Activated T-cell treated with anti-CD3 and anti-CD28 coated beads for 4 hours (primary cell): ENCODE measurements at places on chromosomes 1 and 21.

DNA sequence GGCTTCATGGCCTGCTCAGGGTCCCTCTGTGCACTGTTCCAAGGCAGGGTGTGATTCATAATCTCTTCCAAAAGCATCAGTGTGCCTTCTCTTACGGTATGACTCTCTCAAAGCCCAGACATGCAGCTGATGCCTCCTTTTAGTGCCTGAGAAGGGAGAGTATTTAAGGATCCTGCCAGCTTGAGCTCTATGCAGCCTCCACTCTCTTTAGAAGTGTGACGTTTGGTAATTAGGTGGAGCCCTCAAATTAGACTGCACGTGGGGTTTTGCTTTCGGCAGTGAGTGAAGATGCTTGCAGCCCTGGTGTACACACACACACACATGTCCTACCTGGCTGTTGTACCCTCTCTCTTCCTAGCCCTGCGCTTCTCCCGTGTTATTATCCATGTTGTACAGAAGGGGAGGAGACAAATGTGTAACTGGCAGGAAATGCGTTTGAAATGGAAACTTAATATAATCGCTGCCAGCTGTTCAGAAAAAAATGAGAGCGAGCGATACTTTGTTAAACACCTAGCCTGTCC, 2.6 kb upstream of the C1orf174 start:
- DNase-seq: no peak

- no peak for DNase-seq
Observed at GRCh38 chr1:90313778-90314177, 318.9 kb downstream of the ZNF326 start.

GRCh38 chr1:116874733-116875249, 34.9 kb upstream of the PTGFRN start:
- DNase-seq: no peak

DNA sequence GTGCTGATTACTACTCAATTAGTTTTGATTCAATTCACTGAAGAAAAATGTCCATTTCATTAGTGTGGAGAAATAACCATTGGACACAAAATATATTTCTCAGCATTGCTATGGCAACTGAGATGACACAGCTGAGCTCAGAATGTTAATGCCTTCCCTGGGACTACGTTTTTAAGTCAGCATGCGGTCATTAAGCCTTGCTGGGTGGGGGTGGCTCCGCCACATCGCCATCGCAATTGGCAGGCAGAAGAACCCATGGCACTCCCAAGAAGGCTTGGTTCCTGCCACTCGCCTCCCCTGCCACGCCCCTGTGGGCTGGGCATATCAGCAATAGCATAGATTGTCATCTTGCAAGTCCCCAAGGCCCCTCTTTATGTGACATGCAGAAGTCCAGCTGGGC, 256.7 kb upstream of the CAMK1G start:
- no peak for DNase-seq

DNA sequence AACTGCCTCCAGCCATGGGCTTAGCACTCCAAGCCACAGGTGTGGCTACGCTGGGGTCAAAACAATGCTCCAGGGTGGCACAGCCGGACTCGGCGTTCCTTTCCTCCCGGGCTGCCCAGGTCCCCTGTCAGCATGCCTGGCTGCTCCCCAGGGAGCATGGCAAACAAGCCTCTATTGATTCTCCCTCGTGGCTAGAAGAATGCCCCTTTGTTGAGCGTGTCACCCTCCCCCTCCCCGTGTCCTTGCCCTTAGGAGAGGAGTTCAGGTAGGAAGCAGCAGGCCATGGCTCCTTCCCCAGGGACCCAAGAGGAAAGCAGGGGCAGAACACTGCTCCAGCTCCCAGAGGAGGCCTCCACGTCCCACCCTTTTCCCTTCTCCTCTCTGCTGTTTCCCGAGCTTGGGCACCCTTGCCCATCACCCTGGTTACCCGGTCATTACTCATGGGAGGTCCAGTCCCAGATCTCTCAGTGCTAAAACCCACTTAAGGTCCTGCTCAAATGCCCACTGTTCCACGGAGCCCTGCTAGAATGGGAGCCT, 57.4 kb upstream of the CITED4 start:
- DNase-seq: no peak

DNA sequence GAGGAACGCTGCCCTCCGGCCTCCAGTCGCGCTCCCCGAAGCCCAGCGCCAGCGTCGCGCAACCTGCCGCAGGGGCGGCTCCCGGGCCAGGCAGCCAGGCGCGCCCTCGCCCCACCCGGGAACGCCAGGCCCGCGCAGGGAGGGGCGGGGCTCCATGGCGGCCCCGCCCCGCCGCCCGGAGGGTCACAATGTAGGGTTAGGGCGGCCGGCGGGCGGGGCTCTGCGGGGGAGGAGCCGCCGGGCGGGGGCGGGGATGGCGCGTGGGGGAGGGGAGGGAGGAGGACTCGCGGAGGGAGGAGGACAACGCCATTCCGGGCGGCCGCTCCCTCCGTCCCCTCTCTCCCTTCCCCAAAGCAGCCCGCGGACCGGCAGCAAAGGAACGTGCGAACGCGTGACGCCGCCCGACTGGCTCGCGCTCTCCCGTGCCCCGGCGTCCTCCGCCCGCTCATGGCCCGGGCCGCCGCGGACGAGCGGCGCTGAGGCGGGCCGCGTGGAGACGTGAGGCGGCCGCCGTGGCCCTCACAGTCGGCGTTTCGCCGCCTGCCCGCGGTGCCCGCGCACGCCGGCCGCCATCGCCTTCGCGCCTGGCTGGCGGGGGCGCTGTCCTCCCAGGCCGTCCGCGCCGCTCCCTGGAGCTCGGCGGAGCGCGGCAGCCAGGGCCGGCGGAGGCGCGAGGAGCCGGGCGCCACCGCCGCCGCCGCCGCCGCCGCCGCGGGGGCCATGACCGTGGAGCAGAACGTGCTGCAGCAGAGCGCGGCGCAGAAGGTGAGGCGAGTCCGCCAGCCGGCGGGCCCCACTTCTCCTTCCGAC, at the start of gene USP25:
USP25 (plus strand) TSS at position 309 of the 810 bp plus-strand sequence; CDS start at position 721, 412 bp downstream.
- peak; percentile 89 for DNase-seq

DNA sequence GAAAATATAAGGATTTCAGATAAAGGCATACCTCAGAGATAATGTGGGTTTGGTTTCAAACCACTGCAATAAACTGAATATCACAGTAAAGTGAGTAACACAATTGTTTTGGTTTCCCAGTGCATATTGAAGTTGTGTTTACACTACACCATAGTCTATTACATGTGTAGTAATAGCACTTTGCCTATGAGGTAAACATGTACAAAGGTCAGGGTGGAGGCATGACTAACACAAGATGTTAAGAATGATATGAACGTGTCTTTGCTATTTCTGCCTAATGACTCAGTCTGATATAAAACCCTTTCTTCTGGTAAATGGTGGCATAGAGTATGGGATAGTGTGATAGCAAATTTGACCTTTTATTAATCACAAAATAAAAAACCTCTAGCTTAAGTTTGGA, 621.5 kb upstream of the ADGRL2 start:
- no peak for DNase-seq

DNA sequence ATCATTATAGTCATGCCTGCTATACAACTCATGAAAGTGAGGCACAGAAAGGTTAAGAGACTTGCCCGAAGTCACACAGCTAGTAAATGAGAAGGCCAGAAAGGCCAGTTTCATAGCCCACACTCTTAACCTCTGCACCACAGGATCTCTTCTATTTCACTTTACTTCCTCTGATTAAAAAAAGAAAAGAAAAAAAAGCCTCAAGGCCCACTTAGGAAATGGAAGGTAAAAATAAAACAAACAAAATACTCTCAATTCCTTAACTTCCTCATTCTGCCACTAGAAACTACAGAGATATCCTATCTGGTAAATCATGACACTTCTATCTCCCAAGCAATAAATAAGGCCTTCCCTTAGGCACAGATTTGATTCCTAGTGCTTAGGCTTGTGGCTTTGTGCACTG, 7.6 kb upstream of the ENAH start:
- DNase-seq: no peak

DNA sequence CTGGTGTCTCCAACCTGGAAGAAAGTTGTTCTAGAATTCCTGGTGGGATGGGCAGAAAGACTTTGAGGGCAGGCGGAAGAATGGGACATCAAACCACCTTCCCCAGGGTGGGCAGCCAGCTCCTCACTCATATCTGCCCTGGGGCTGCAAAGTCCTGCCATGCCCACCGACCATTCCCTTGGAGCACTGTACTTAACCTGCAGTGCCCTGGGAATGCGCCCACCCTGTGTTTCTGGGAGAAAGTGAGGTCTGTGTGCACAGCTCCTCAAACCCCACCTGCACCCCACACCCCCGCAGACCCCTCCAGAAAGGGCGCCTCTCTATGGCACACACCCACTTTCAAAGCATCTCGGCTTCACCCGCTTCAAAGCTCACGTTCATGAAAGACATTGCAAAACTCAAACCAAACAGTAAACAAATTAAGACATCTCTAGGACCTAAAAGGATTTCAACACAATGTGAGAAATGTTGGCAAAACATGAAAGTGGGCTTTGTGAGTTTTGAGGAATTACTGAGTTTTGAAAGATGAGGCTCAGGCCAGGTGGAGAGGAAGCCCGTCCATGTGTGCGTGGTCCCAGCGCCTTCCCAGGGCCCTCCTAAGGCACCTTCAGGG, 25.1 kb downstream of the KRTAP10-1 start:
- no peak for DNase-seq

GRCh38 chr1:157992031-157992832, 1.2 kb upstream of the KIRREL1 start:
- peak; percentile 14 for DNase-seq

DNA sequence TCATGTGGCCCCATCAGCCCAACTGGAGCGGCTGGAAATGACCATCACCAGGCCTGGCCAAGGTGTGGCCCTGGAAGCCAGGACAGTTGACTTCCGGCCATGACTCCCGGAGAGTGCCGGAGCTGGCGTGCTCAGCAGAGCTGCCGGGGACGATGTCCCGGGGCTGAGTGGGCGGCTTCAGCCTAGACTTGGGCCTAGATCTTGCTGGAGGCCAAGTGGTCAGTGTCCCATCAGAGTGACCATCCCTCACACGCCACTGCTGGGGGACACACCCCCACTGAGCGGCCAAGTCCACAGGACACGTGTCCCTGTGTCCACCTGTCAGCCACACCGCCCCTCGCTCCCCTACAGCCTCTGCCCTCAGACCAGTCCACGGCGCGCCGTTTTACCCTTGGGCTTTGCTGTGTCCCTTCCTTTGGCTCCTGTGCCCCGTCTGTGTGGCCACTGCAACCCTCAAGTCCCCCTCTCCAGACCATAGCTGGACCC, 4.0 kb downstream of the FAAP20 start:
- DNase-seq: no peak

DNA sequence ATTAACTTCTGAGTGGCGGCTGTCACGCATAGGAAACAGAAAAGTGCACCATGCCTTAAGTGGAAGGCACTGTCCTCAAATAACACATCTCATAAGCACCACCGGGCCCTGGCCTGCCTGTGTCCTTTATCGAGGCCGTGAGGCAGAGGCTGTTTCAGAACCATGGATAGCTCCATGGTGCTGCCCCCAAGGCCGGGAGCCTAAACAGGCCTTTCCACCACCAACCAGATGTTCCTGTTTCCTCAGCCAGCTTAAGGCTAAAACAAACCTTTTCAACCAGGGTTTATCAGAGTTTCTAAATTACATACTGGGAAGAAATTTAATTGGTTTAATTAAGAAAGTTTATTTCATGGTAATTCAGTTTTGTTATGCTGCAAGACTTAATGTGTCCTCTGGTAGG, 114.4 kb downstream of the DMRTA2 start:
- DNase-seq: no peak

GRCh38 chr1:22892789-22893188, 79.9 kb downstream of the LACTBL1 start:
- DNase-seq: no peak

GRCh38 chr1:239914751-239915231, 176.9 kb upstream of the FMN2 start:
- no peak for DNase-seq

DNA sequence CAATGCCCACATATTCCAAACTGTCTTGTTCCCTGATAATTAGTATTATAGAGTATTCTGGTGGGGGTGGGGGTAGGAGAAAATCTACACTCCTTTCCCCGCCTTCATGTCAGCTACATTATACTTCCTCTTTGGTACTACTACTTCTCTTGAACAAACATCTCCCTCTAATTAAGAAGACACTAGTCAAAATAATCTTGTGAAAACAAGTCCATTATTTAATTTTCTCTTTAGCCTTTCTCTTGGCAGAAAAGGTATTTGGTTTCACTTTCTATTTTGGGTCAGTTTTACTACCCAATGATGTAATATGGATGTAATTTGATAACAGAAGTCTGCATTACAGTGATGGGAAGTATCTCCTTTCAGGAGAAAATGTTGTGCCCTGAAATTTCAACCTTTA, 22.5 kb downstream of the NTMT2 start:
- no peak for DNase-seq

GRCh38 chr1:156463874-156464273, 36.7 kb downstream of the MEF2D start:
- no peak for DNase-seq

DNA sequence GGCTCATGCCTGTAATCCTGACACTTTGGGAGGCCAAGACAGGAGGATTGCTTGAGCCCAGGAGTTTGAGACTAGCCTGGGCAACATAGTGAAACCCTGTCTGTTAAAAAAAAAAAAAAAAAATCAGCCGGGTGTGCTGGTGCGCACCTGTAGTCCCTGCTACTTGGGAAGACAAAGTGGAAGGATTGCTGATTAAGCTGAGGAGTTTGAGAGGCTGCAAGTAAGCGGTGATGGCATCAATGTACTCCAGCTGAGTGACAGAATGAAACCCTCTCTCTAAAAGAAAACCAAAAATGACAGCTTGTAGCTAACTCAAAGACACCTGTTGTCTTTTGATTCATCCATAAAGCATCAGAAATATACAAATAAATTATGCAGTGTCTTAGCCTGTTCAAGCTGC, 31.8 kb downstream of the SIPA1L2 start:
- no peak for DNase-seq

- DNase-seq: no peak
Observed at GRCh38 chr1:182723200-182723599, 38.8 kb upstream of the RGS8 start.

DNA sequence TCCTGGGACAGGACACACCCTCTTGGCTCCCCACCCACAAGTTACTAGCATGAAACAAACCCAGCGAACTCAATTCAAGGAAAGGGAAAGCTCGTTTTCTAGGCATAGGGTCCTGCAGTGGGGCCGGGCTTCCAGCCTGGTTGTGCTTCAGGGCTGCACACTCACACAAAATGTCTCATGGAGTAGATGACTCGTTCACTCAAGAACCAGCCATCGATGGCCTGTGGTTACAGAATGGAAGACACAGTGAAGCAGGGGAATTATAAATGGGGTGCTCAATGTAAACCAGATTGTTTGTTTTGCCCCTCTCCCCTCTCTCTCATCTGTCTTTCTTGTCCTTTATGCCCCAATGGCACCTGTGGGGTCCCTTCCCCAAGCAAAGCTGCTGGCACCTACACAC, 56.0 kb upstream of the COX20 start:
- no peak for DNase-seq

GRCh38 chr1:169108863-169109560, 2.5 kb downstream of the ATP1B1 start:
- DNase-seq: no peak
